ENCODE measurements at places on chromosomes 5 and 9. TPM values are rescaled to one million over a fixed set of nuclear protein-coding genes. Genes with fewer than 3 reads are reported as not detected.

NIPAL4 gene
- total RNA-seq: not detected

ADAMTSL2 gene
- total RNA-seq: 0.11 TPM

WDR38 gene
- total RNA-seq: not detected

GCNT4 gene
- total RNA-seq: 3.6 TPM

LMAN2 gene
- total RNA-seq: 291 TPM

PAEP gene
- not detected for total RNA-seq

PCDHGA6 gene
- total RNA-seq: 7.8 TPM

CKMT2 gene
- 0.39 TPM for total RNA-seq

LCN1 gene
- total RNA-seq: not detected

IRX1 gene
- 0.22 TPM for total RNA-seq

ENTPD2 gene
- not detected for total RNA-seq

NINJ1 gene
- 25.4 TPM for total RNA-seq

THBS4 gene
- 1.0 TPM for total RNA-seq

RANBP17 gene
- total RNA-seq: 28.6 TPM

CCL21 gene
- total RNA-seq: not detected

S100Z gene
- total RNA-seq: not detected

SLC2A6 gene
- 8.3 TPM for total RNA-seq

PCDHGA11 gene
- total RNA-seq: 20.1 TPM

IFT74 gene
- 26.1 TPM for total RNA-seq

CENPK gene
- 13.3 TPM for total RNA-seq

FOXD4L4 gene
- 0.13 TPM for total RNA-seq

DIPK1B gene
- total RNA-seq: 0.13 TPM

SEMA5A gene
- 19.6 TPM for total RNA-seq

SPINK4 gene
- not detected for total RNA-seq

RGS7BP gene
- total RNA-seq: under 0.01 TPM

PCDHB4 gene
- total RNA-seq: 1.8 TPM

B4GALT7 gene
- 22.7 TPM for total RNA-seq

GABRP gene
- total RNA-seq: 0.11 TPM

FAM221B gene
- total RNA-seq: not detected

DDX4 gene
- total RNA-seq: not detected

CA9 gene
- 2.2 TPM for total RNA-seq

ESM1 gene
- 2.2 TPM for total RNA-seq

SREK1 gene
- total RNA-seq: 106 TPM

BTNL3 gene
- total RNA-seq: not detected

MYMK gene
- total RNA-seq: not detected

SH3RF2 gene
- total RNA-seq: 11.9 TPM

PRDM9 gene
- total RNA-seq: not detected

ZNF354C gene
- 11.1 TPM for total RNA-seq

RNF224 gene
- not detected for total RNA-seq

CARD9 gene
- 2.9 TPM for total RNA-seq

MARCOL gene
- total RNA-seq: not detected

FOXD4 gene
- total RNA-seq: 0.43 TPM

EIF4E1B gene
- not detected for total RNA-seq

GRXCR2 gene
- not detected for total RNA-seq

CERCAM gene
- 110 TPM for total RNA-seq

SLC46A2 gene
- not detected for total RNA-seq

HRCT1 gene
- total RNA-seq: 4.7 TPM

TMEM215 gene
- total RNA-seq: not detected

STPG3 gene
- total RNA-seq: not detected
